Progenitor cell of endocrine pancreas (in vitro differentiated cells): ENCODE measurements at places on chromosomes 16 and 17. TPM values are rescaled to one million over a fixed set of nuclear protein-coding genes. Genes with fewer than 3 reads are reported as not detected.

DNA sequence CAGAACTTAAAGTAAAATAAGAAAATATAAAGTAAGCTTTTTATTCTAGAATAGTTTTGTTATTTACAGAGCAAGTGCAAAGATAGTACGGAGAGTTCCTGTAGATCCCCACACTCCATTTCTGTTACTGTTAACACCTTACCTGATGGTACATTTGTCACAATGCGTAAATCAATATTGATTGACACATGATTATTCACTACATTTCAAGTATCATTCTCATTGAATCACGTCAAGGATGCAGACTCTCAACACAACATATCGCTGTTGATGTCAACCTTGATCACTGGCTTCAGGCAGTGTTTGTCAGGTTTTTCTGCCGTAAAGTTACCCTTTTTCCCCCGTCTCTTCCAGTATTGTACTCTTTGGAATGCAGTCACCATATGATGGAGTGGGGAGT, 64.2 kb upstream of the WSCD1 start:
- H3K36me3 ChIP-seq, result no peaks in the 10 kb centered on the region
- peaks cover 12% of the 10 kb centered on the region for H3K27me3 ChIP-seq
- DNase-seq, result no peak

DNA sequence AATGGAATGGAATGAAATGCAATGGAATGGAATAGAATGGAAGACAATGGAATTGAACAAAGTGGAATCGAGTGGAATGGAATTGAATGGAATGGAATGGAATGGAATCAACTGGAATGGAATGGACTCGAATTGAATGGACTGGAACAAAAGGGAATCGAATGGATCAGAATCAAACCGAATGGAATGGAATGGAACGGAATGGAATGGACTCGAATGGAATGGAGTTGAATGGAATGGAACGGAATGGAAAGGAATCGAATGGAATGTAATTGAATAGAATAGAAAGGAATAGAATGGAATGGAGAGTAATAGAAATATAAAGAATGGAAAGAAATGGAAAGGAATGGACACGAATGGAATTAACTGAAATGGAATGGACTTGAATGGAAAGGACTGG, 475.2 kb upstream of the WSB1 start:
- no peaks in the 10 kb centered on the region for H3K4me1 ChIP-seq
- H3K36me3 ChIP-seq, result no peaks in the 10 kb centered on the region
- H3K4me3 ChIP-seq, result no peak overlapping the region
- no peak for DNase-seq
- no peaks in the 10 kb centered on the region for H3K27me3 ChIP-seq
- H3K27ac ChIP-seq, result no peak overlapping the region

GRCh38 chr16:11359370-11359769, 14.1 kb downstream of the RMI2 start:
- H3K27ac ChIP-seq, result peak overlapping the region; percentile 93
- no peak overlapping the region for H3K4me3 ChIP-seq
- H3K27me3 ChIP-seq, result no peaks in the 10 kb centered on the region

GRCh38 chr17:39928858-39929645, 1.5 kb downstream of the LRRC3C start:
- no peak for DNase-seq
- H3K4me3 ChIP-seq, result no peak overlapping the region
- H3K4me1 ChIP-seq, result peaks cover 37% of the 10 kb centered on the region
- H3K27ac ChIP-seq, result no peak overlapping the region
- H3K36me3 ChIP-seq, result no peaks in the 10 kb centered on the region

DNA sequence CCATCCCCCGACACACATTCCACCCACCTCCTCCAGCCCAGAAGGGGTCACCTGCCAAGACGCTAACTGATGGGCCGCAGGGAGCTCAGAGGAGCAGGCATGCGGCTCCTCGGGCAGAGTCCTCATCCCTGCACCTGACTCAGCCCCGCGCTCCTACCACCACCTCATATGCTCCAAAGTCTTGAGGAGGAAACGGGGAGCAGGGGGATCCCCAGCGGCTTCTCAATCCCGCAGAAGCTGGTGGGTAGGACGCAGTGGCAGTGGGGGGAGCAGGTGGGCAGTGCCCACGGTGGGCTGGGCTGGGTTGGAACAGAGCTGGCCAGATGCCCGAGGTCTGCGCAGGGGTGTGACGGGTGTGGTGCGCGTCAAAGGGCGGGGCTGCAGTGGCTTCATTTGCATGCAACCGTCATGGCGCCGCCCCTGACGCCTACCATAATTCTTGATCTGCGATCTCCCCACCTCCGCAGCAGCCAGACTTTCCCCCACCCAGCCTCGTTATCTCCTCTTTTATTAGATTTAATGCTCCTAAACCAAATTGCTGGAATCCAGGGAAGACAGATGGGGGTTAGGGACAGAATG, 39.0 kb upstream of the EMP2 start:
- DNase-seq, result no peak
- peaks cover 23% of the 10 kb centered on the region for H3K27me3 ChIP-seq
- H3K27ac ChIP-seq, result no peak overlapping the region

DNA sequence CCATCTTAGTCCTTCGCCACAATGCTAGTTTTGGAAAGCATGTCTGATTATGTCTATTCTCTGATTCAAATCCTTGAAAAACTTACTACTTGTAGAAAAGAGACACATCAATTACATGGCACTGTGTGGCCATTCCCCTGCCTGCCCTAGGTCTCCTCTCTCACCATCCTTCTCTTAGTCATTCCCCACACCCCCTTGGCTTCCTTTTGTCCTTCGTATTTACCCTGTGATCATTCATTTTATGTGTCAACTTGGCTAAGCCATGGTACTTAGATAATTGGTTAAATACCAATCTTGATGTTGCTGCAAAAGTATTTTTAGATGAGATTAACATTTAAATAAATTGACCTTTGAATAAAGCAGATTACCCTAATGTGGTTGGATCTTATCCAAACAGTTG, 122.9 kb upstream of the CDH11 start:
- no peaks in the 10 kb centered on the region for H3K27me3 ChIP-seq
- DNase-seq, result no peak
- H3K36me3 ChIP-seq, result no peaks in the 10 kb centered on the region
- no peak overlapping the region for H3K4me3 ChIP-seq

DNA sequence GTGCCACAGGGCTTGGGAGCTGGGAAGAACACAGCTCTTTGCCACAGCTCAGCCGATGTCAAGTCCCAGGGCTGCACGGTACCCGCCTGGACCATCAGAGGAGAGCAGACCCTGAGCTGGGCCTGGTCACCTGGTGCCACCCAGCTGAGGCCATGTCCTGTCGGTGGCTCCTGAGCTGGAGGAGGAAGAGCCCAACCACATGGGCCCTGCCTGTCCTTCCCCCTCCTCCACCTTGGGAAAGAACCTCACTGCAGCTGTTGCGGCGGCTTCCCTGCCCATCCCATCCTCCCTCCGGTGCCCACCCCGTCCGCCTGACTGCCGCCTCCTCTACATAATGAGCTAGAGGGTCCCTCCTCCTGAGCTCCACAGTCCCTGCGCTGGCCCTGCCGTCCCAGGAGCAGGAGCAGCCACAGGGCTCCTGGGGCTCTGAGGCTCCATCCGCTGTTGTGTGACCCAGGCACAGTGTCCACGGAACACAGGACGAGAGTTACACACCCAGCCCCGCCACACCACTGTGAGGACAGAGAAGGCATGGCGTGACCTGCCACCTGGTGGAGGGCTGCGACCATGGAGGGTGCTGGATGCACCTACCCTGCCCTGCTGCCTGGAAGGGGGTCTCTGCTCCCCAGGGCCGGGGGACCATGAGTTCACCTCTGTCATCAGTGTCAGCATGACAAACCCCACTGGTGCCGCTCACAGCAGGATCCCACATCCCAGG, 21.4 kb upstream of the CHMP6 start:
- H3K27ac ChIP-seq, result no peak overlapping the region
- no peak overlapping the region for H3K4me3 ChIP-seq
- peaks cover 4% of the 10 kb centered on the region for H3K36me3 ChIP-seq
- H3K4me1 ChIP-seq, result peaks cover 1% of the 10 kb centered on the region

The KRTAP16-1 gene
- total RNA-seq, result not detected in 2 replicates

The TBKBP1 gene
- total RNA-seq, result 21.7 and 23.2 TPM in 2 replicates

The AANAT gene
- 0.40 TPM in 1 of 2 replicates, not detected in the other for total RNA-seq
